CD4-positive, alpha-beta T cell treated with Interferon gamma for 1 hour (primary cell): ENCODE measurements at places on chromosomes 1 and 21.

DNA sequence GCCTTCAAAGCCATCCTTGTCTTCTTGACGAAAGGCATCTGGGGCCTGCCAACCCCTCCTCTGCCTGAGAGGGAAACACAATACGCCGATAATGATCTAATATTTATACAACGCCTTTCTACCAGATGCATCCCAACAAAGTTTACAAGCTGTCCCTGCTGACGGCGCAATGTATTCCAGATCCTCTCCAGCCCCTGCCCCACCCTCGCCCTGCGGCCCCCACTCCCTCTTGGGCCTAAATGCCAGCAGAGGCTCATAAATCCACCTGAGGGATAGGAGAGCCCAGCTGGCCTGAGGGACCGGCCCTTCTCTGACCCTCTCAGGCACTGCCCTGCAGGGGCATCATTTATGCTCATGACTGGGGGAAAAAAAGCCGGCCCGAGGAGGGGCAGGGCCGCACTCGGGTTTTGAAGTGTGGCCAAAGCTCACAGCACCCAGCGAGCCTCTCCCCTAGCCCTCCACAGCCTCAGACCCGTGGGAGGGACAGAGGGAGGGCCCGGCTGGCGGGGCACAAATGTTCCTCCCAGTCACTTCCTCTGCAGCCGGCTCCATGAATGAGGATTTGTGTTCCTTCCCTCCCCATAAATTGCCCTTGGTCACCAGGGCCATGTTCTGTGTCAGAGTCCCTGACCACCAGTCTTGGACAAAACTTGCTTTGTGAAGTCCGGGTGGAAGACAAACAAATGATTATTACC, 140.3 kb downstream of the FOXD2 start:
- DNase-seq = no peak

DNA sequence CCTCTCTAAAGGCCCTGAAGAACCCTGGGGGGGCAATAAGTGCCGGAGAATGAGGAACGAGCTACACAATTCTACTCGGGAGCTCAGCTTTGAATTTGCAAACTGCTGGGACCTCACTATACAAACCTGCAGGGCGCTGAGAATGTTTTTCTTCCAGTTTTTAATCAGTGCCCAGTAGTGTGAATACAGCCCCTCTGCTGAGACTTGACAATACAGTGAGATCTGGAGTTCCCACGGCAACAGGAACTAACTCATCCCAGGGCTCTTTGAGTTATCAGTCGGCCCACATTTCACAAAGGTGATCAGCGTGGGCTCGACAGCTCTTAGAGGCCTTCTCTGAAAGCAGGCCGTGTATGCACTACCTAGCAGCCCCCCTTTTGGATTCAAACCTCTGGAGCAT, 41.7 kb downstream of the TMEM53 start:
- DNase-seq = no peak

GRCh38 chr21:26120828-26121227, 49.7 kb downstream of the APP start:
- no peak for DNase-seq

DNA sequence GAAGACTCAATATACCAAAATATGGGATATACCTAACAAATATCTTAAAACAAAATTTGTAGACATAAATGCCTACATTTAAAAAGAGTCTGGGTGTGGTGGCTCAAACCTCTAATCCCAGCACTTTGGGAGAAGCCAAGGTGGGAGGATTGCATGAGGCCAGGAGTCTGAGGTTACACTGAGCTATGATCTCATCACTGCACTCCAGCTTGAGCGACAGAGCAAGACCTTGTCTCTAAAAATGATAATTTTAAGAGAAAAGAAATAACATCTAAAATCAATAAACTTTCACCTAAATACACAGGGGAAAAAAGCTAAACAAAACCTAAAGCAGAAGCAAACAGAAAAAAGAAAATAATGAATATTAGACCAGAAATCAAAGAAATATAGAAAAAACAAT, 102.7 kb upstream of the PBX1 start:
- no peak for DNase-seq

DNA sequence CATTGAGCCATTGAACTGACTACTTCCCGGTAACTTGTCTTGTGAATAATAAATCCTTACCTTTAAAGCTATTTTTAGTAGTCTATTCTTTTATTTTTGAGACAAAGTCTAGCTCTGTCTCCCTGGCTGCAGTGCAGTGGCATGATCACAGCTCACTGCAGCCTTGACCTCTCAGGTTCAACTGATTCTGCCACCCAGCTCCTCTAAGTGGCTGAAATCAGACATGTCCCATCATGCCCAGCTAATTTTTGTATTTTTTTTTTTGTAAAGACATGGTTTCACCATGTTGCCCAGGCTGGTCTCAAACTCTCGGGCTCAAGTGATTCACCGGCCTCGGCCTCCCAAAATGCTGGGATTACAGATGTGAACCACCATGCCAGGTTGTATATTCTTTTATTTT, 59.3 kb upstream of the PTGS2 start:
- no peak for DNase-seq

DNA sequence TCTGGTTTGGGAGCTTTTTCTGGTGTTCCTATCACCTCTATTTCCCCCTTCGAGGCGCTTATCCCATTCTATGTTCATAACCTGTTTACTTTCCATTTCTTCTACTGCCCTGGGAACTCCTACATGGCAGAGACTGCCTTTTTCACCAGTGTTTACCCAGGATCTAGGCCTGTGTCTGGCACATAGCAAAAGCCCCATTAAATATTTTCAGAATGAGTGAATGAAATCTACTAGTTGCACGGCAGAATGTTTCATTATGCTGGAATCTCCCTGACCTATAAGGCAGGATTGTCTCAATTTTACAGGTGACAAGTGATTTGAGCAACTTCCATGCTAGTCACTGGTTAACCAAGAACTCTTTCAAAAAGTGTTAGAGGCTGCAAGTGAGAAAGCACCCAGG, 70.1 kb downstream of the PGM1 start:
- DNase-seq = no peak

GRCh38 chr21:35609263-35609662, 451.1 kb downstream of the SETD4 start:
- no peak for DNase-seq

- DNase-seq = no peak
Measured at GRCh38 chr1:6928106-6928885, 143.0 kb downstream of the CAMTA1 start.

- DNase-seq = no peak
Measured at GRCh38 chr1:164926107-164926506, 367.1 kb downstream of the PBX1 start.

GRCh38 chr1:40634901-40635655, 30.4 kb downstream of the RIMS3 start:
- no peak for DNase-seq

GRCh38 chr1:231192620-231193163, 30.8 kb downstream of the TRIM67 start:
- DNase-seq = no peak

DNA sequence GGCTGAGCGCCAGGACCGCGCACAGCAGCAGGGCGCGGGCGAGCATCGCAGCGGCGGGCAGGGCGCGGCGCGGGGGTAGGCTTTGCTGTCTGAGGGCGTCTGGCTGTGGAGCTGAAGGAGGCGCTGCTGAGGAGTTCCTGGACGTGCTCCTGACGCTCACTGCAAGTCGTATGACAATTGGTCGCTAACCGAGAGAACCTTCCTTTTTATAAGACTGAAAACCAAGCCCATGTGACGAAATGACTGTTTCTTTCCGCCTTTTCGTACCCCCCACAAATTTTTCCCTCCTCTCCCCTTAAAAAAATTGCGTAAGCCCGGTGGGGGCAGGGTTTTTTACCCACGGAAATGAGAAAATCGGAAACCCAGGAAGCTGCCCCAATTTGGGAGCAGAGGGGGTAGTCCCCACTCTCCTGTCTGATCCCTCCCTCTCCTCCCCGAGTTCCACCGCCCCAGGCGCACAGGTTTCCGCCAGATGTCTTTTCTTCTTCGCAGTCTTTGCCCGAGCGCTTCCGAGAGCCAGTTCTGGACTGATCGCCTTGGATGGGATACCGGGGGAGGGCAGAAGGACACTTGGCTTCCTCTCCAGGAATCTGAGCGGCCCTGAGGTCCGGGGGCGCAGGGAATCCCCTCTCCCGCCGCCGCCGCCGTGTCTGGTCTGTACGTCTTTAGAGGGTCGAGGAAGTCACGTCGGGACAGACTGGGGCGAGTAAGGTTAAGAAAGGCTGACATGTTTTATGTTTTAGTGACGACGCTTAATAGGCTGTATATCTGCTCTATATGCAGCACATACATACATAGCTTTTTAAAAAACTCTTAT, at the start of gene PTGS2:
Gene PTGS2 (minus strand): TSS at position 179 of the 817 bp plus-strand sequence. CDS start 133 bp downstream, at position 46.
- DNase-seq = peak; percentile 69

GRCh38 chr1:198167436-198167934, 10.7 kb downstream of the NEK7 start:
- no peak for DNase-seq

DNA sequence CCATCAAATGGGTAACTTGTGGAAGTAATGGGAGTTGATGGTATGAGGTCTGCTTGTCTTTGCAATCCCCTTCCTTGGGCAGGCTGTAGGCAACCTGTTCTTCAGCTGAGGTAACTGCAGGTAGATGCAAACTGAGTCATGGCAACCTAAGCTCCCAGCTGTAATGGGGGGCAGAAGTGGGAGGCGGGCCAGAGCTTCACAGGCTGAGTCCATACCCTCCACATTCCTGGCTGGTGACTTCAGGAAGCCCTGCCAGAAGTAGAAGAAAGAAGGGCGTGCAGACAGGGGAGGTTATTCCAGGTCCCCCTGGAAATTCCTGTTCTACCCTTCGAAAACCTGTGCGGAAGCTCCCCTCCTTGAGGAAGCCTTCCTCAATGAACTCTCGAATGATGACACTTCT, 44.9 kb downstream of the ARHGEF11 start:
- DNase-seq = no peak

DNA sequence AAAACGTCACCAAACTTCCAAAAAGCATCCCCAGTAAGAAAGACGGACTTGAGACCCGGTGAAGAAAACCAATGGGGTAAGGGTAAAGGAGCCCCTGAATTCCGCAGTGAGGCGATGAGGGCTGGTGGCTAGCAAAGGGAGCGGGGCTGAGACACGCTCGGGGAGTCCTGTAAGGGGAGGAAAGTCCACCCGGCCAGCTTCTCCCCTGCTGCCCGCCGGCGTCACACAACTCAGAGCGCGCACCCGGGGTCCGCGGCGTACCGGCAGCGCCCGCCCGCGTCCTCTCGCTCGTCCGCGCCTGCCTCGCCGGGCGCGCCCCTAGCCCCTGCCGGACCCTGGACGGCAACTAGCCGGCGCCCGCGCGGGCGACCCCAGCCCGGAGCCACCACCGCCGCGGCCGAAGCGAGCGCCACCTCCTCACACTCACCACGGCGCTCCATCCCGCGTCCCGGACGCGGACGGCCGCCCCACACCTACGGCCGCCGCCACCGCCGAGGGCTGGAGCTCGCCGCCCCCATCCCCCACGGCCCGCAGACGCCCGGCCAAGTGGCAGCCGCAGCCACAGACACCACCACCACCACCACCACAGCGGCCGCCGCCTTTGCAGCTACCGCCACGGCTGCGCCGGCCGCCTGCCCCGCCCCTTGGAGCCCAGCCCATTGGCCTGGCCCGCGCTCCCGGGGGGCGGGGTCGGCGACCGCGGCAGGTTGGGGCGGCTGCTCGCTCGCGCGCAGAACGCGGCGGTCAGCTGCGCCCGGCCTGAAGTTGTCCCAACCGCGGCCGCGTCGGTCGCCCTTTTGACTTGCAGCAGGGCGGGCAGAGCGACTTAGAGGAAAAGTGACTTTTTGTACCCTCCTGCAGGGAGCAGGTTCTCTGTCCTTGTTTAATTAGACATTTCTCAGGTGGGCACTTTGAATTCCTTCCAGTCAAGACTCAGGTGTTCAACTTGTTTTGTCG, 10.0 kb upstream of the ARHGAP29 start:
- DNase-seq = peak; percentile 20

DNA sequence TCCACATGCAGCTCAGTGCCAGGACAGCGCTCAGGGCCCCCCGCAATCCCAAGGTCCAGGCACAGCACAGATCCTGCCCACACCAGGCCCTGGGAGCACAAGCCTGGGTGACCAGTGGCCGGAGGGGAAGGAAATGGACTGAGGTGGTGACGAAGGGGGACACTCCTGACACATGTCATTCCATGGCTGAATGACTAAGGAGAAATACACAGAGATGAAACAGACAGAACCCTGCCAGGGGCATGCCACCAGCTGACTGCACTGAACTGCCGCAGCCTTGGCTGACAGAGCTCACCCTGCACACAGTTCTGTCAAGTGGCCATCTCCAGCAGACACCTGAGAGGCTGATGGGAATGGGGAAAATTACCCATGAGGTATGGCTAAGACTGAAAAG, 56.1 kb downstream of the HSF2BP start:
- DNase-seq = peak; percentile 5

- DNase-seq = no peak
Measured at GRCh38 chr1:19619697-19620384, 24.3 kb upstream of the NBL1 start.

DNA sequence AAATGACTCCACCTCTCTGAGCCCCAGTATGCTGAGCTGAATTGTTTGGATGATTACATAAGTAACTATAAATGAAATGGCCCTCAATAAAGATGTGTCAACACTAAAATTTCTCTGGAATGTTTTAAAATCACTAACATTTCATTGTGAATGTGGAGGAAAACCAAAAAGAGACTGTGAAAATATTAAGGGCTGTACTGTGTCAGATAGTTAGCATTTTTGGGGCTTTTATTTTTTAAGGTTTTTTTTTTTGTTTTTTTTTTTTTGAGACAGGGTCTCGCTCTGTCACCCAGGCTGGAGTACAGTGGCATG, 6.3 kb downstream of the MYOC start:
- DNase-seq = no peak

GRCh38 chr1:183998045-183998444, 39.5 kb downstream of the COLGALT2 start:
- no peak for DNase-seq

GRCh38 chr1:172742599-172743500, 83.9 kb downstream of the FASLG start:
- DNase-seq = no peak

- DNase-seq = no peak
Measured at GRCh38 chr1:57517587-57518374, 93.9 kb upstream of the DAB1 start.

DNA sequence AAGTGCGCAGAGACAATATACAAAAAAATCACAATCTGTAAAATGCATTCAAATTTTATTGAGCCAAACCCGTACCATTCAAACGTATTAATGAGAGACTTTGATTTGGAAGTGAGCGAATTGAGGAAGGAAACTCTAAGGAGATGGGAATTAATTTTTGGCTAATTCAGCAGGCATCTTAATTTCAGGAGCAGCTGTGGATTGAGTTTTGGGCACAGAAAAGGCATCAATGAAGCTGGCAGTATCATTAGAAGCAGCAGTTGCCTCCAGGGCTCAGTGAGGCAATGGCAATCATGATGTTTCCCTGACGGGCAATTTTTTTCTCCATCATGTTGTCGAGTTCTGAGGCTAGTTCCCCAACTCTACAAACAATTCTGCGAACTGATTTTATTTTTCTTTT, 2041.6 kb downstream of the NCAM2 start:
- DNase-seq = no peak

- no peak for DNase-seq
Measured at GRCh38 chr1:98700228-98700627, 38.7 kb downstream of the SNX7 start.

GRCh38 chr21:15754640-15755039, 24.9 kb downstream of the USP25 start:
- DNase-seq = no peak
